Muscle of arm (tissue), 14 donors: ENCODE measurements at places on chromosomes 4 and X. TPM values are rescaled to one million over a fixed set of nuclear protein-coding genes. Genes with fewer than 3 reads are reported as not detected.

DNA sequence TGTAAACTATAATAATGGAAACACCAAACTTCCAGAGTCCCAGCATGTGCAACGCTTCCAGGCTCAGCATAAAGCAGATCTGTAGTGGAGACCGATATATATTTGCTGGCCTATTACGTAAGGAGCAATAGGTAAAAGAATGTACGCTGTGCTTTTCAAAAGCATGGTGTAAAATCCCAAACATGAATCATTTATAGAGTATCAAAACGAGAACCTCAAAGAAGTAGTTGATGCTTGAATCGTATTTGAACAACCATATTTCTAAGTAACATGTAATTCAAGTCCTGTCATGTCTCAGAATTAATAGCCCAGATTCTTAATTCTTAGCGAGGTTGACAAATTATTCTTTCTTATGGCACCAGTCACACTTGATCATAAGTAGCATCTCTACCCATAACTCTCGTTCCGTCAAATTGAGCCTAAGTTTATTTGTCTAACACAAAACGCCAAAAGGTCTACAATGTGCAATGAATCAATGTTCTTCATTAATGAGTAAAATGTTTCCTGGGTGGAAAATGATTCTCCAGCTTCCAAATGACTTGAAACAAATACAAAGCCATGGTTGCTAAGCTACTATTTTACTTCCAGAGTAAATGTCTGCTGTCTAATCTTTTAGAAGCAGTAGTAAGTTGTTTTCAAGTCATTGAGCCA lies 811.5 kb upstream of the FRG1 start:
- DNase-seq = no peak

GRCh38 chrX:130174045-130174704 lies 2.4 kb downstream of the RAB33A start:
- no peak for DNase-seq

GRCh38 chr4:173289353-173289727 lies 44.8 kb downstream of the HMGB2 start:
- DNase-seq = no peak

GRCh38 chrX:37686369-37686995 lies 891 bp downstream of the XK start:
- no peak for DNase-seq

DNA sequence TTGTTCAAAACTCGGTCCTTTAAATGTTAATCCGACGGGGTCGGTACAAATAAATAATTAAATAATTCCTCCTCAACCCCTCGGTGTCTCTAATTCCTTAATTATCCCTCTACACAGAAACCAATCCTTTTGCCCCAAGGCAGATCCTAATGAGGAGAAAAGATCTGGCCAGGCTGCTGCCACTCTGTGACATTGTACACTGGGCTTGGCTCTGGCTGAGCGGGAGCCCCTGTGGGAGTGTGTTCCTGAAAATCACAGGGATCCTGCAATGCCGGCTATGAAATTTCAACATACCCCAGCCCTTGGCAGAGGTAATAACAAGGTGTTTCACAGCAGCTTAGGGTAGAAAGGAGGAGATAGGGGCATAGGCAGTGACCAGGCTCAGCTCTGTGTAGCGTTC lies 96.0 kb downstream of the DHRSX start:
- DNase-seq = no peak

- DNase-seq = no peak
Observed at GRCh38 chr4:188839704-188840103, 700.5 kb downstream of the TRIML1 start.

- DNase-seq = no peak
Observed at GRCh38 chr4:5705647-5706320, 2.6 kb downstream of the EVC2 start.

DNA sequence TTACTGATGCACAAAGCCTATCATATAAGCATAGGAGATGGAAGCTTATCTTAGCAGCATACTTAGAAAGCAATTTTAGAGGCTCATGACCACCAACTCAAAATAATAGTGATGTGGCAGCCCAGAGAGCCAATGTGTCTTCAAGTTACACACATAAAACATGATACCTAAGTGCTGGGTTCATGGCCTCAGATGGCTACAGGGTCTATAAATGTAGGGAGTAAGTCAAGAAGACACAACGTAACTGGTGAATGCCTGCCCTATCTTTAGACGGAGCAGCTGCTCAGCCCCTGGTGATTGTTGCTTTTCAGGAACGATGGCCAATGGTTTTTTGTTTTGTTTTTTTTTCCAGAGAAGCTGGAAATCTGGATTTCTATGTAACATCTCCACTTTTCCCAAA lies 42.8 kb downstream of the RNF150 start:
- DNase-seq = no peak

GRCh38 chrX:82585868-82586267 lies 922.2 kb upstream of the POU3F4 start:
- no peak for DNase-seq

GRCh38 chr4:168021666-168022065 lies 70.7 kb upstream of the ANXA10 start:
- DNase-seq = no peak

DNA sequence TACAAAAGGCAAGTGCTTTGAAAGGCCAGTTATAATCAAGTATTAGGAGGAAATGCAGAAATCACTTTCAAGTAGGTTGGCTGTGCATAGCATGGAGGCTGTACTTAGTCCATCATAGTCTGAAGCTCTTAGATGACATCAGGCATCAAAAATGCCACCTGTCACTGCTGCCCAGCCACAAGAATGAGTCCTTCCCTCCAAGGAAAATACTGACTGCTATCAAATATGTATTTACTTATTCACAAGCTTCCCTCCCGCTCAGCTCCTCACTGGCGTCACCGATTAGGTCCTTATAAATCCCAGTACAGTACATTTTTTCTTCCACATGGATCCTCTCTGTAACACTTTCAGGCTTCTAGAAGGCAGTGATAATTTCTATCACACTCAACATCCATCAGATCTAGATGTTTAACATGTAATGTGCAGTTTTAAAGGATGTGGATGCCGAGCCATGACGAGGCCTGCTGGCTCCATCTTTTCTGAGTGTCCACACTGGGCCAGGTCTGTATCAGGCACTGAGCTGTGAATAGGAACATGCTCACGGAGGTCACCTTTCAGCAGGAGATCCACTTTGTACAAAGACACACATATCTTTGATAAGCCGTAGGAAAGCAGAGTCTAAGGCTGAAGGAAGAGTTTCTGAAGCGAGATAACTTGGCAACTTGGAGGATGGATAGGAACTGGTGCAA lies 121.9 kb downstream of the PALLD start:
- no peak for DNase-seq

DNA sequence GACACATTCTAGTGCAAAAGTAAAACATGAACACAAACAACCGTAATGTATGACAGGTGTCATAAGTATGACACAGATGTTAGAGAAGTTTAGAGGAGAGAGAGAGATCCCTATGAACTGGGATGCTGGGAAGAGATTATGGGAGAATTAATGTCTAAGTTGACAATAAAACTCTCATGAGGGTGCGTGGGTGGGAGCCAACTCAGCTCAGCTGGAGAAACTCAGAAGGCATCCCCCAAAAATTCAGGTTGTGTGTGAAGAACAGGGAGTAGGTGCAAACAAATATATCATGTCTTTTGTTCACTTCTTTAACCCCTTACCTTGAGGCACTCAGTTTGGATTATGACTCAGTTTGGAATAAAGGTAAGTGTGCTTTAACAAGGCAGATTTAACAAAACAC lies 484.1 kb downstream of the INPP4B start:
- no peak for DNase-seq

DNA sequence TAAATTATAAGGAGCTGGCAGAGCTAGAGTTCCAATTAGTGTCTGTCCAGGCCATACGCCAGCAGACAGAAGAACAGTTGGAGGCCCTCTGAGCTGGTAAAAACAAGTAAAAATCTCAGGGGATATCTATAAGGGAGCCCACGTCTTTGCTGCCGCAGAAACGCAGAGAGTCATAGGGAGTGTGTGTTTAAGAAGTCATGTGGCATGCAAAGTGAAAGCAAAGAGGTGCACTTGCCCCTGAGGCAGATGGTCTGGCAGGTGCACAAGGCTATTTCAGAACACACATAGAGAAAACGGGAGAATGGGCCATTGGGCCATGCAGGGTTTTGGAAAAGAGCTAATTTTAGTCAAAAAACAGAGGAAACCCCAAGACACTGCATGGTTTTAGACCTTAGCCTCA lies 92.7 kb downstream of the NAP1L3 start:
- DNase-seq = no peak

DNA sequence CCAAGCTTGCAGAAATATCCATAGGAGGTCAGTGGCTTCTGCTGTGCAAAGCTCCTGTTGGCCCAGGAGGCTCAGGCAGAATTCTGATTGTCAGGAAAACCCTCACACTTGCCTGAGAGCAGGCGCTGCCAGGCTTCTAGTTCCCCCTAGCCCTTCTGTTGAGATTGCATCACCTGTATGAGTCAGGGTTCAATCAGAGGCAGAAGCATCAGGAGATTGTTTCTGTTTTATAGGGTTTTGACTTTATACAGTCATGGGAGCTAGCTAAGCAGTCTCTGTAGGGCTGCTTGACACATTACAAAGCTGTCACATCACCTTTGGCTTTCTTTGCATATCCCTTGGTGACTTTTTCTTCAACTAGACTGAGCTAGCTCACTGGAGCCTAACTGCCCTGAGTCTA lies 27.8 kb downstream of the DIPK2B start:
- no peak for DNase-seq

- DNase-seq = peak; percentile 49
Observed at GRCh38 chrX:110146521-110146920, 143.6 kb downstream of the TMEM164 start.

- DNase-seq = no peak
Observed at GRCh38 chr4:148225639-148226038, 216.6 kb downstream of the NR3C2 start.

DNA sequence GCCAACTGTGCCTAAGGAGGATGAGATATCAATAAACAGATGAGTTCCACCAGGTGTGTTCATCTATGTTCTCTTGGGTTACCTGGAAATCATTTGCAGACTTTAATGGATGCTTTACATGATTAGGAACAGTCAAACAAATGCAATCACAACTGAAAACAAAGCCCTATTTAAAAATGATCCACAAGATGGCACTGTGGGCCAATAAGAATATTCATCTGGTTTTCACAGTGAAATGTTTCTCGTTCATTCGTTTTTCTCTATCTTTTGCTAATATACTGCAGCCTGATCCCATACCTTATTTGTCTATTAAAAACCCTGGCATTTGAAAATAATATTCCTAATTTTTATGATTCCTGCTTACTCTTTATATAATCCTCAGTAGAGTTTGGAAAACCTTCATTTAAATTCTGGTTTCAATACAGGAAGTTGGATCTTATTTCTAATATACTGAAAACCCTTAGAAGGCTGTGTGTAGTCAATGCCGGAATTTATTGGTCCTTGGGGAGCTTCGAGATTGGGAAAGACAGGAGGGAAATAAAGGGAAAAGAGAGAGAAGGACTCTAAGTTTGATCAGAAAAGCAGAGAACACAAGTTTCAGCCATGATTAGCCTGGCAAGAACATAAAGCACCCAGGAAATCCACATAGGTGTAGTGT lies 63.8 kb upstream of the TAPT1 start:
- peak; percentile 74 for DNase-seq

Gene WDR17
- polyA plus RNA-seq = 0.32 TPM

Gene RASL11B
- 6.0 TPM for polyA plus RNA-seq

Gene DAPP1
- polyA plus RNA-seq = 1.8 TPM

Gene SH3RF1
- polyA plus RNA-seq = 15.3 TPM

Gene EGFL6
- 112 TPM for polyA plus RNA-seq

Gene C4orf33
- 11.1 TPM for polyA plus RNA-seq

Gene NXT2
- polyA plus RNA-seq = not detected

Gene RBM41
- polyA plus RNA-seq = 13.9 TPM

Gene NFXL1
- polyA plus RNA-seq = 9.9 TPM

Gene MAPK10
- 2.5 TPM for polyA plus RNA-seq
